ENCODE measurements at places on chromosomes 5 and 9.

DNA sequence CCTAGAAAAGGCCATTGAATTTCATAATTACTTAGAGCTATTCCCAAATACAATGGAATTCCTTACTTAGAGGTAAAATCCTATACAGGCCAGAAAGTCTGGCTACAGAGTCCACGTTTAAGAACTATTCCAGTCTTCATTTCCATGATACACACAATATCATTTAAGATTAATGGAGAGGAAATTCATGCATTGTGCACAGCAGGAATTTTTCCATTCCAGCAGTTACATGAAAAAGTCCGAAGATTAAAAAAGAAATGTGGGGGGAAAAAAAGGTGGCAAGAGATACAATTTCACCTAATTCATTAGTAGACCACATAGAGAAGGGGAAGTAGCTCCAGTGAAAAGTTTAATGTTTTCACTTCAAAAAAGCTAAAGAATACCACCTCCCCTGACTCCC, 63.1 kb downstream of the CHD1 start:
- DNase-seq, result peak; percentile 42

GRCh38 chr5:11319836-11320580, 559.0 kb upstream of the DAP start:
- peak; percentile 18 for DNase-seq

DNA sequence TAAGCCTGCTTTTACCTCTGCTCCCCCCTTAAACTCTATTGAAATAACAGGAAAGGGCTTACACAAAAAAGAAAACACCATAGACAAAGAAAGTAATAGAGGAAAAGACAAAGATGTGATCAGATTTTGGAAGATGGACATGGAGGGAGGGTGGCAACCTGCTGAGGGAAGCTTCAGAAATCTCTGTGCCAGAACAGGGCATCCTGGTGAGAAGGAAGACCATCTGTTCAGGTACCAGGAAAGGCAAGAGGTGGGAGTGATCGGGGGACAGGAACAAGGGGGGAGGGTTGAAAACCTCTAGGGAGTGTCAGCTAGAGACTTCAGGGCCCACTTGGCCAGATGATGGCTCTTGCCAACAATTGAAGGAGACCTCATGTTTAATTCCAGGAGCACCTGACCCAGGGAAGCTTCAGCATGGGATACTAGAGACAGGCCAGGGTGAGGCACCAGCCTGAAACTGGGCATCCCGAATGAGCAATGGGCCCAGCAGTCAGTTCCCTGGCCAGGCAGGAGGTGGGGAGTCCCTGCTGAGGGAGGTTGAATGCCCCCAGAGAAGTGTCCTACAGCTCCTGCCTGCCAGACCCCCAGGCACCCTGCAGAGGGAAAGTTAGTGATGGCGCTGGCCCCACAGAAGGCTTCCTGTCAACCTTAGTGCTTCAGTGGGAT, 8.2 kb downstream of the SQSTM1 start:
- no peak for DNase-seq

DNA sequence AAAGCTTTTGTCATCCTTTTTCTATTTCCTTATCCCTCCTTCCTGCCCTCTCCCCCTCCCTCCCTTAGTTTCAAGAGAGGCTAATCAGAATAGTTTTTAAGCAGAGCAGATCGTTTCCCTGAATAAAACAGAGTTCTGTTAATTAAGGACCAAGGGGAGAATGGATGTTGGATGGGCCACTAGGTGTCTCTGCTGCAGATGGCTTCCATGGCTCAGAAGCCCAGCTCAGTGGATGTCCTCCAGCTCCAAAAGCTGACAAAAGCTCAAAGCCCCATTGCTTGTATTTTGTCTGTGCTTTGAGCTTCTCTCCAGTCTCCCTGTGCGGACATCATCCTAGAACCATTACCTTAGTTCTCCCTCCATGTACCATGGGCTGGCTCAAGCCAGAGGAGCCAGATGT, 21.0 kb upstream of the NPR3 start:
- no peak for DNase-seq
